ENCODE measurements at places on chromosomes 2 and 18. TPM values are rescaled to one million over a fixed set of nuclear protein-coding genes. Genes with fewer than 3 reads are reported as not detected.

Gene SPDYA
- 1.9 TPM for total RNA-seq

Gene ANKRD62
- total RNA-seq = not detected

Gene MC5R
- not detected for total RNA-seq

Gene C1GALT1C1L
- total RNA-seq = not detected

Gene CPO
- not detected for total RNA-seq

Gene SP100
- 165 TPM for total RNA-seq

Gene SLC14A1
- 0.86 TPM for total RNA-seq

Gene ELOA2
- not detected for total RNA-seq

Gene CCDC85A
- total RNA-seq = not detected

All from activated CD4-positive, alpha-beta T cell treated with anti-CD3 and anti-CD28 coated beads, Interleukin-2, amount 10 ng/mL, durations not matched to agents 24 days and 14 days (primary cell).